ENCODE measurements at places on chromosomes 16 and 17.

GRCh38 chr17:35900280-35900679, 20.1 kb upstream of the CCL5 start:
- no peak for DNase-seq

- no peak for DNase-seq
Observed at GRCh38 chr16:12456355-12456754, 347.3 kb downstream of the CPPED1 start.

DNA sequence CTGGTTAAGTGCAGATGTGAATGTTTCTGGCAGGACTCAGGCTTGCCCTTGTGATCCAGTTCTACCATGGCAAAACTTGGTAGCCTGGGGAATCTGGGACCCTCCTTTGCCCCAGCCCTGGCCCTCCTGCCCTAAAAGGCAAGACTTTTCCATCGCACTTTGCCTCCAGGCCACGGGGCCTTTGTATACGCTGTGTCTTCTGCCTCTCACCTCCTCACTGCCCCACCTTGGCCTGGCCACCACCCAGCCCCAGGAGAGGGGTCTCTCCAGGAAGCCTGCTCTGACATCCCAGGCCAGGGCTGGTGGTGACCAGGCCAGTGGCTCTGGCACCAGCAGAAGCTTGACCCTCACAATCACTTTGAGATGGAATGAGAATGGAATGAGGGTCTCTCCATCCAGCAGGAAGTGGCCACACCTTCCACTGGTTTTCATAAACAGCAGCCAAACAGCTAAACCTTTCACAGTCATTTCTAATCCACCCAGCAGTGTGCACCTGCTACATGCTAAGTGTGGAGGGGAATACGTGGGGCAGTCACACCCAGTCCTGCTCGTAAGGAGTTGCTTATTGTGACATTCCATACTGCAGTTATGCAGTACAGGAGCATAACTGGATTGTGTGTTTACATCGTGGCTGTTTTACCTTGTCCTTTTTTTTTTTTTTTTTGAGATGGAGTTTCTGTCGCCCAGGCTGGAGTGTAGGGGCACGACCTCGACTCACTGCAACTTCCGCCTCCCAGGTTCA, 1.6 kb upstream of the MRPL38 start:
- no peak for DNase-seq

GRCh38 chr17:77884019-77884418, 74.5 kb upstream of the TNRC6C start:
- no peak for DNase-seq

- DNase-seq, result no peak
Observed at GRCh38 chr16:491220-491919, 36.1 kb upstream of the CAPN15 start.

- no peak for DNase-seq
Observed at GRCh38 chr17:7468290-7468689, 11.1 kb downstream of the ZBTB4 start.

- DNase-seq, result no peak
Observed at GRCh38 chr16:48087639-48088038, 68.2 kb downstream of the ABCC12 start.

DNA sequence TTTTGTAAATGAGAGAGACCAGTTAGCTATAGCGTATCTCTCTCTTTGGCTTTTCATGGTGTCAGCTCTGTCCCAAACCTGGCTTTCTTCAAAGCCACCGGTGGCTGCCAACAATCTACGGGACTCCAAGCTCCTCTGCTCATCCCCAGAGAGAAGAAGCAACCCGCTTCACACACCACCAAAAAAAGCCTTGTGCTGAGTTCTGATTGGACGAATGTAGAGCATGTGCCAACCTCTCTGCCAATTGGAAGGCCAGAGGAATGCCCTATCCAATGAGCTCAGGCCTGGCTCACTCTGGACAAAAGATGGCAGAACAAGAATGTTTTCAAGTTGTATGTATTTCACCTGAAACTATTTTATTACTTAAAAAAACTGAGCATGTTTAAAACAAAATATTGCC, 202.4 kb downstream of the C16orf95 start:
- no peak for DNase-seq

GRCh38 chr16:69143116-69143515, 10.7 kb downstream of the UTP4 start:
- peak; percentile 55 for DNase-seq

GRCh38 chr16:13519871-13520270, 400.1 kb upstream of the ERCC4 start:
- DNase-seq, result no peak

GRCh38 chr17:40224718-40225550, 5.8 kb downstream of the WIPF2 start:
- no peak for DNase-seq

DNA sequence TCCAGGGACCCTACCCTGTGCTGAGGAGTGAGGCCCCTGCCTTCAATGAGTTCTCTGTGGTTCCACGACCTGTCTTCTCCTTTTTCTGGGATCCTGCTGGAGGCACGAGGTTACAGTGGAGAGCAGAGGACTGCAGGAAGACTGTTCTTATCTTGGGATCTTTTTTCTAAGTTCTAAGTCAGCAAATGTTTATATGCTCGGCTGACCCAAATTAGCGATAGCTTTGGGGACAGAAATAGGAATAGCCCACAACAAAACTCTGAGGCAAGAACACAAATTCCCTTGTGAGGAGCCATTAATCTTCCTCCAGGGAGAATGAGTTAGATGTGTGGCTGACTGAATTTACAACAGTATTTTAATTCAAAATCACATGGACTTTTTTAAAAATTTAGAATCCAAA, 46.7 kb downstream of the MYOCD start:
- no peak for DNase-seq

DNA sequence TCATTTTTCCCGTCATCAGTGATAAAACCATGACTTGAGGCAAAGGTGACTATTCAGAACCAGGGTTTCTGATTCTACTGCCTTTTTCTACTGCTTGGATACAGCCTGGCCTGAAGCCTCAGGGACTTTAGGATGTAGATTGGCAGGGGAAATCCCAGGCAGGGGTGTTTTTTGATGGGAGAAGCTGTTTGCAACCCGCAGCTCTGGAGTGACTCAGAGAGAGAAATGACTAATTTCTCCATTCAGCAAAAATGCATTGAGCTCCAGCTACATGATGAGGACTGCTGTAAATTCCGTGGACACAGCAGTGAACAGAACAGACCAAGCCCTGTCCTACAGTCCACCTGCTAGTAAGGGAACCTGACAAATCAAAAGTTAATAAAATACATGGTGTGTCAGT, 560.6 kb downstream of the CDH13 start:
- DNase-seq, result no peak

- no peak for DNase-seq
Observed at GRCh38 chr17:50986989-50987660, 121.0 kb upstream of the TOB1 start.

DNA sequence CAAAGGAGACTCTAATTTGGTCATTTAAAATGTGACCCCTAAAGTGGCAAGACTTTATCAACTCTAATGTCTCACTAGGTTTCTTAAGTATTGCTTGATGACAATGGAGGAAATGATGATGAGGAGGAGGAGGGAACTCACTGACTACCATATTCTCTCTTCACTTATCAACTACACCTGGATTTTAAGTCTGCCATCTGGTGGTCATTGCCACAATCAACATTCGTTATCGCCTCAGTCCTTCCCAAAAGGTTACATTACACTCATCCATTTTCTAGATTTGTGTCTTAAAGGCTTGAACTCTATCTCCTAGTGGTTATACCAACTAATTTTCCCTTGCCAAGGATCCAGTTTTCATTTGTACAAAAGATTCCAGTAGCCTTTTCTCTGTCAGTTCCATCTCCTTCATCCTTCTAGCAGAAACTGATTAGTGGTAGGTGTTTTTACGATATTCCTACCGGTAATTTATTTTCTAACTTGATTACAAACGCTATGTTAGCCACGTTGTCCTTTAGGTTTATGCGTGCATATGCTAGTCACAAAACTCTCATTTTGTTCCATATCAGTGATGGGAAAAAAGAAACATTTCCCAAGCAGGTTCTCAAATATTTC, 114.6 kb upstream of the NOG start:
- peak; percentile 57 for DNase-seq

DNA sequence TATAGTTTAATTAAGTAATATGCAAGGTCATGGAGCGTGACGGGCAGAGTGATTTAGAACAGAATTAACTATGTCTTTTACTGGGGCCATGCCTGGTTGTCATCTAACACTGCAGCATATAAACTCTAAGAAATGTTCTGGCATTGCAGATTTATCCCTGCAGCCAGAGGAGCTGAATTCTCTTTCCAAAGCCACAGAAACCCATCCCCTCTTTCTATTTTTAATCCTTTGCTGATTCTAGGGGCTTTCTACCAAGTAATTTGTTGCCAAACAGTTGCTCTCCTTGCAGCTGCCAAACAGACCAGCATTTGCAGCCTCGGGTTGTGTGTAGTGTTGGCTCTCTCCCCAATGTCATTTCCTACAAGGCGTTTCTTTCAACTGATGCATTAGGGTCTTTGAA, 243.2 kb upstream of the MON1B start:
- no peak for DNase-seq

- DNase-seq, result no peak
Observed at GRCh38 chr16:82488460-82488859, 138.3 kb upstream of the CDH13 start.

- no peak for DNase-seq
Observed at GRCh38 chr17:10211666-10212065, 13.3 kb upstream of the GAS7 start.

- DNase-seq, result no peak
Observed at GRCh38 chr16:1045310-1045992, 27.1 kb upstream of the SSTR5 start.

- no peak for DNase-seq
Observed at GRCh38 chr17:607361-608147, 107.1 kb downstream of the VPS53 start.

- no peak for DNase-seq
Observed at GRCh38 chr17:9958586-9959281, 53.7 kb upstream of the RCVRN start.

DNA sequence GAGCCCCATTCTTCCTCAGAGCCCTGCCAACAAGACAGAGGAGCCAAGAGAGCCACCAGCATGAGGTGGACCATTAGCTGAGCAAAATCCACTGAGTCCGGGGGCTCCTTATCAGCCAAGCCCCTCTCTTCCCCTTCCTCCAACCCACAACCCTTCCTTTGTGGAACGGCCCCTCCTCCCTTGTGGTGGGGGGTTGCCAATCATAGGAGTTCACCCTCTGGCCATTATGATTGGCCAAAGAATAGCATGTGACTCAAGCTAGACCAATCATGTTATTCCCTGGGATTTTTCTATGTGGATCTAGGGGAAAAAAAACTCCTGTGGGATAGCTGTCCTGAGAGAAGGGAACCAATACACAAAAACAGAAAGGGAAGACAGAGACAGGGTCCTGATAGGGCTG, 120.5 kb downstream of the C16orf95 start:
- DNase-seq, result no peak

DNA sequence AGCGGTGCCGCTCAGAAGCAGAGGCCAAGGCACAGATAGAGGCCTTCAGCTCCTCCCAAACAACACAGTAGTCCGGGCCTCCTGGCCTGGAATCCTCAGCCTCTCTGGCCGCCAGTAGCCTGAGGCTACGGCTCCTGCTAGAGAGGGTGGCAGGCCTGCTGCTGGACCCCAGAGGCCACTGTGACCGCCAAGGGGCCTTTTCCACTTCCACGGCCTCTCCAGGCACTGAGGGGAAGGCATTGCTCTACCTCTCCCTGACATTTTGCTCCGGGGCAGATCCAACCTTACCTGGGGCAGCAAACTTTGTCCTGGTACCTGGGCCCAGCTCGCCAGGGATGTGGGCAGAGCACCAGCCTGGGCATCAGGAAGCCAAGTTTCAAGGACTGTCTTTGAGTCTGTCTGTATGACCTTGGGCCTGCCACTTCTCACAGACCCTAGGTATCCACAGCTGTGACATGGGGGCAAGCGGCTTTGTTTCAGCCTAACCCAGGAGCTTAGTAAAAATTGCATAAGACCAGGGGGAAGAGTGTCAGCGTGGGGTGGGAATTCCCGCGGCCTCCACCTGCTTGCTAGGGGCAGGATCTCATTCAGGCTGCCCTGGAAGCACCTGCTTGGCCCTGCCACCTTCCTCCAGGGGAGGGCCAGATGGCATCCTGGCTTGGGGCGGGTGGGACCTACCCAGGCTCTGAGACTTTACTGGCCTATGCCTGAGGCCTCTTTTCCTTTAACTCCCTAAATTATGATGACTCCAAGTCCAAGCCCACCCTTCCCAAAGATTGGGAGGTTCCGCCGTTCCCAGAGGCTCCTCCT, 33.2 kb downstream of the ADGRG5 start:
- DNase-seq, result no peak

- no peak for DNase-seq
Observed at GRCh38 chr16:70674221-70675014, 11.4 kb downstream of the MTSS2 start.

DNA sequence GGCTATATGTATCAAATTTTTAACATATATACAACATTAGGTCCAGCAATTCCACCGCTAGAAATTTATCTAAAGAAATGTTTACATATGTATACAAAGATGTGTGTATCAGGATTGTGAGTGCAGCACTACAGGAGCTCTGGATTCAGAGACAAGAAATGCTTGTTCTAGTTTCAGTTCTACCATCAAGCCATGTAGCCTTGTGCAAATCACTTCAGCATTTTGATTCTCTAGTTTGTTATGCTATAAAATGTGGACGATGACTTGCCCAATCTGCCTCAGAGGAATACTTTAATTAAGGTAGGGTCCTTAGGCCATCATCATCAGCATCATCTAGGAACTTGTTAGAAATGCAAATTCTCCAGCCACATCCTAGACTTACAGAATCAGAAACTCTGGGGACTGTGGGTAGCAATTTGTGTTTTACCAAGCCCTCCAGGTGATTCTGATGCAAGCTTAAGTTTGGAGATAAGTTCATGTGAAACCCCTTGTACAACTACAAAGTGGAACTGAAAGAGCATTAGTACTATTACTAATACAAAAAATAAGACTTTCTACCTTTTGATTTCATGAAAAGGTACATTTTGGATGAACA, 131.2 kb upstream of the CORO6 start:
- no peak for DNase-seq

DNA sequence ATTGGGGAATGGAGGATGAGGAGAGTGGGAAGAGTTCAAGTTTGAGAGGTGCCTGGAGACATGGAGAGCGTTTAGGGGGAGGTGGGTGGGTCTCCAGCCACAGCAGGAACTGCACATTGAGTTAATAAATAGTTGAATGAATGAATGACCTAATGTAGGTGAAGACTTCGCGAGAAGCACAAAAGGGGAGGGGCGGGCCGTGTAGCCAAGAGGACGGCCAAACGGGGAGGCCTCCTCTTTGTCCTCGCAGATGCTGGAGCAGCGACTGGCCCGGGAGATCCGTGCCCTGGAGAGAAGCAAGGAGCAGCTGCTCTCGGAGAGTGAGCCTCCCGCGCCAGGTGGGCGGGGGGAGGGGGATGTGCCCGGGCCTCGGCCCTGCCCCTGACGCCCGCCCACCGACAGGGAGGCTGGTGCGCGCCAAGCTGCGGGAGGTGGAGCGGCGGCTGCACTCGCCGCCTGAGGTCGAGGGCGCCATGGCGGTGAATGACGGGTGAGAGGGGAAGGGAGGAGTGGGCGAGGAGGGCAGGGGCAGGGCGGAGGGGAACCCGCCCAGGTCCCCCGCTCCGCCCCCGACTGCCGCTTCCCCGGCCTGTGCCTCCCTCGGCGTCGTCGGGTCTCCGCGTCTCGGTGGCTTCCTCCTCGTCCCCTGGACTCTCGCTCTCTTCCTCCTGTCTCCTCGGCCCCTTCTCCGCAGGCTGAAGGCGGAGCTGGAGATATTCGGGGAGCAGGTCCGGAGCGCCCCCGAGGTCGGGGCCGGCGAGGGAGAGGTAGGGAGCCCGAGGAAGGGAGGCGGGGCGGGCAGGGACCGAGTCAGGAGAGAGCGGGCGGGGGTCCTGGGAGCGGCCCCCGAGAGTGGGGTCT, 12.9 kb downstream of the SYCE1L start:
- DNase-seq, result peak; percentile 96

GRCh38 chr17:44489581-44489980, 13.6 kb downstream of the GPATCH8 start:
- DNase-seq, result no peak

GRCh38 chr16:58499615-58500351, at the start of gene NDRG4:
NDRG4 (plus strand) TSS chr16:58500143; CDS start chr16:58500249, 106 bp downstream.
- peak; percentile 46 for DNase-seq
